ENCODE measurements at places on chromosomes 13 and 19.

GRCh38 chr13:72792640-72793039 is 10.7 kb downstream of the PIBF1 start:
- no peak for DNase-seq

- no peak for DNase-seq
Observed at GRCh38 chr13:66992719-66993118, 237.4 kb downstream of the PCDH9 start.

GRCh38 chr19:8484331-8484894 is 18.0 kb downstream of the PRAM1 start:
- no peak for DNase-seq

GRCh38 chr13:42561752-42562467 is 12.0 kb upstream of the TNFSF11 start:
- DNase-seq: no peak

GRCh38 chr13:20664351-20664750 is 39.1 kb upstream of the IL17D start:
- no peak for DNase-seq

GRCh38 chr19:4206818-4207484 is 22.4 kb upstream of the EBI3 start:
- DNase-seq: no peak

GRCh38 chr19:30314056-30314804 is 58.0 kb upstream of the ZNF536 start:
- no peak for DNase-seq

- DNase-seq: no peak
Observed at GRCh38 chr19:17530586-17530985, 19.1 kb downstream of the PGLS start.

- no peak for DNase-seq
Observed at GRCh38 chr13:49370371-49370770, 73.5 kb downstream of the CAB39L start.

DNA sequence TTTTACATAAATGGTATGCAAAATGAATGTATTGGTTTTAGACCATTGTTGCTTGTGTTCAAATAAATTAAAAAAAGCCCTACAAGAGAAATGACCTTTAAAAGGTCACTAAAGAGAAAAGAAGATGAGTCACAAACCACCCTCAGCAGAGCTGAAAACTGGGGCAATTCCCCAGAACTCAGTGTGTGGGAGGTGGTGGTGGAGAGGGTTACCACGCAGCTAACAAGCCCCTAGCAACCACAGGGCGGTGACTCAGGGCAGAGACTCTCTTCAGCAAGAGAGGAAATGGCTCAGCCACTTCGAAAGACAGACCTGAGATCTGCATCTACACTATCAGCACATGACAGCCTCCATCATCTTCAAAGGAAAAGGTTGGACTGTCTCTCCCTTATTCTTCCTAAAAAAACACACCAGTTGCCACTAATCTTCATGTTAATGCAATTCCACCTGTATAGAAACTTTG is 29.4 kb upstream of the NDFIP2 start:
- DNase-seq: peak; percentile 97

DNA sequence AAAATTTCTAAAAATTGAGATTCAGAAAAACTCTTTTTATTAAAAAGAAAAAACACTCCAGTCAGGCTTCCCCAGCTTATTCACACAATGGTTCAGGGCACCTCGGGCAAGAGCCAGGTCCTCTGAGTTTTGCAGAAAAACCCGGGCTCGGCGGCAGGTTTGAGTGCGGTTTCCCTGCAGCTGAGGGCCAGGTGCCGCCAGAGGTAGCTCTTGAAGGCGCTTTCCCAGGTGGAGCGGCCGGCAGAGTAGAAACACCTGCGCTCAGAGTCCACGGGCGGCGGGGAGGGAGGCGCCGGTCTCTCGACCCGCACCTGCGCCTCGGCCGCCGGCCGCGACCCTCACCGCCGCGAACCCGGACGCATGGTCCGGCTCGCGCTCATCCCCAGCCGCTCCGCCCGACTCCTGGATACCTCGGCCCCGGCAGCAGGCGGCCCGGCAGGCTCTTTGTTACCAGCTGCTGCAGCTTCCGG is 444 bp downstream of the PROSER1 start:
- DNase-seq: no peak

GRCh38 chr19:10961073-10961860 is 437 bp downstream of the SMARCA4 start:
- DNase-seq: peak; percentile 59

DNA sequence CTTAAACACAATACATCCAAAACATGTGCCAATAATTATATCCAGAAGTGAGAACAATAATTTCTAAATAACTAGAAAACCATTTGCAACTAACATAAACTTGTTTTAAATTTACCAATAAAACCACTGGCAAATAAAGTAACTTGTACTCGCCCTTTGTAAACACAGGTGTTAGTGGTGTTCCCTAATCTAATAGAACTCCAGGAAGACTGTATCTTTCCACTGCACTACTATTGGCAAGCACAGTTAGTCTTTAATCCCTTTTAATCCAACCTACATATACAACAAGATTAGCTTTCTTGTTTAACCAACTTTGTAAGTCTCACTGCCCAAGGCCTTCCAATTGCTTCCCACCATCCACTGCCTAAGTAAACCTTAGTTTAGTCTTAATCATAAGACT is 79.5 kb downstream of the PCDH9 start:
- no peak for DNase-seq

DNA sequence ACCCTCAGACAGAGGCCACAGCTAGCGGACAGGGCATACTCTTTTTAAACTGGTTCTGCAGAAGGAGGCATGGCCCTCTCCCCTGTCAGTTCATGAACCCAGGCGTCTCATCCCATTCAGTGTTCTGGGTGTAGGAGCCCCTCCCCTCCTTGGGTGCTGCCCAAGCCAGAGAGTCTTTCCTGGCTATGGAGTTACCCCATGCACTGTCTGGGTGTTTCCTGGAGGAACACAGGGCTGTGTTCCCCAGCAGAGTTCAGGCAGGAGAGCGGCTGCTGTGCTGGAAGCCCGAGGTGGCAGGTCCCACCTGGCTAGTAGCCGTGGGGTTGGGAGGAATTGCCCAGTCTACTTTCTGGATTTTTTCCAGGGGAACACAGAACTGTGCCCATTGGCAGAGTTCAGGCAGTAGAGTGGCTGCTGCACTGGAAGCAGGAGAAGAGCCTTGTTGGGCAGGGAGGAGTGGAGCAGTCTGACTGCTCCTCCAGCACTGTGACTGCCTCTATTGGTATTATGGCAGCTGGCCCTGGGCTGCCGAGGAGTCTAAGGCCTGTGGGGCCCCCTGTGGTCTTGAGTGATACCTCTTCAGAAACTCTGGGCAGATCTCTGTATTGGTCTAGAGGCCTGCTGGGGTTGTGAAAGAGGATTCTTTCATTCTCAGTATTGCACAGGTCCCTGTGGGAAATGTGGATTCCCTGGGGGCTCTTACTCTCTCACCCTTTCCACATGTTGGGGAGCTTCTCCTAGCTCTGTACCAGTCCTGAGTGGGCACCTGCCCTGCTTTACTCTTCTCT is 168.3 kb downstream of the PCDH20 start:
- no peak for DNase-seq

GRCh38 chr13:90156390-90156789 is 1191.1 kb upstream of the MIR17HG start:
- DNase-seq: no peak

DNA sequence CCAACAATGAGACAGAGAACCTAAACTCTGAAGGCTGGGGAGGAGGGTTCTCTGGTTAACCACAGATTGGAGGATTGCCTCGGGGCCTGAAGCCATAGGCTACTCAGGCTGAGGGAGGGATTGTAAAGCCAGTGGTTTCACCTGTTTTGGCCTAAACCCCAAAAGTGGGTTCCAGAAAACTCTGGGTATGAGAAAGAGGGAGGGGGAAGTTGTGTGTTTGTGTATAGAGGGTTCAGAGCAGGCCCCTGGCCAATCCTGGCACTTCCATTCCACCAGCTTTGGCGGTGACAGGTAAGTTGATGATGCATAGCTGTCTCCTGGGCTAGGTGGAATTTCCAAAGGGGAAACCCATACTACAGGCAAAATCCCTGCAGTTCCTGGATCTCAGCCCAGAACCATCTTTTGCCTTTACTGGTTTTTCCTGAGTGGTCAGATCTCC is 13.5 kb upstream of the CCDC97 start:
- DNase-seq: no peak

Data from activated CD8-positive, alpha-beta memory T cell treated with anti-CD3 and anti-CD28 coated beads, Interleukin-2, amount 10 ng/mL, durations not matched to agents 7 days and 5 days (primary cell).